GM12892 (cell line): ENCODE measurements at places on chromosomes 1 and 21.

GRCh38 chr21:31887391-31887841 is 14.6 kb downstream of the HUNK start:
- DNase-seq = no peak

DNA sequence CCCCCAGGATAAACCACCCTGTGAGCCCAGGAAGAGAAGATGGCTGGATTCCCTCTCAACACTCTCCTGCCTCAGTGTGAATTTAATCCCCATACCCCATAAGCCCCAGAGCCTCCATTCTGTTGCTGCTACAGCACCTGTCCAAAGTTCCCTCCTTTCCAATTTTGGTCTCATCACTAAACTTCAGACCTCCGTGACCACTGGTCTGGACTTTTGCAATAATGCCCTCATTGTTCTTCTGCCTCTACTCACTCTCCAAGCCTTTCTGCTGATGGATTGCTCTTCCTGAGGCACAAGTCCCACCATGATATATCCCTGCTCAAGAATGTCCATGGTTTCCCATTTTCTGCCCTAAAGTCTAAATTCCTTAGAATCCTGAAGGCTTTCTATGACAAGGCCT is 83.2 kb downstream of the CD58 start:
- no peak for DNase-seq

DNA sequence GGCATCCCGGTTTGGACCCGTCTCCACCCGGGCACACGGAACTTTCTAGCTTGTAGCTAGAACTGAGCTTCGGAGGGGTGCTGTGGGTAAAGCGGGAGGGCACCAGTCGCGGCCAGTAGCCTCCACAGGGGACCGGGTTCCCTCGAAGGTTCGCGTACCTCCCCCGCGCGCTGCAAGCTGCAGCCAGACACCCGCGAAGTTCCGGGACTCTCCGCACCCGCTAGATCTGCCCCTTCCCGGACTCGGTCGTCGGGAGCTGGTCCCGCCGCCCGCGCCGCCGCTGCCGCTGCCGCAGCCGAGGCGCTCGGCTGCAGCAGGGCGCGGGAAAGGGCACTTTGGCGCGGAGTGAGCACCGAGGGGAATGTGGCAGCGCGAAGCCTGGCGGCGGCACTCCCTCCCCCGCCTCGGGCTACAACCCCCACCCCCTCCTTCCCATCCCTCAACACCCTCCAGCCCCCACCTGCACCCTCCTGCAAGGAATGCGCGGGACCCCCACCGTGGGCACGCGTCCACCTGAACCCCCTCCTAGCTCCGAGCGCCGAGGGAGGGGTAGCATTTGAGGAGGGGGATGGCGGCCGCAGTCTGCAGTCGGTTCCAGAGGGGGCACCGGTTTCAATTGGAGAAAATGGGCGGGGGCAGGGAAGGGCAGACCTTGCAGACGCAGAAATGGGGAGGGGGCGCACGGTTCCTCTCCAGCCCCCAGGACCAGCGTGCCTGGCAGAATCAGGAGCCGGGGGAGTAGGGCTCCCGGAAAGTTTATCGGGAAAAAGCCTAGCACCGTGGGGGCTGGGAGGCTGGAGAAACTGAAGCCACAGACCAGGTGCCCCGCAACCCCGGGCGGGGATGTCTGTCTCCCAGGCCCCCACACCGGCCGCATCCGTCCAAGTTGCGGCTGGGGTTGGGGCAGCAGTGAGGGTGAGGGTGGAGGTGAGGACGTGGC is 968 bp downstream of the CSMD2 start:
- DNase-seq = no peak

GRCh38 chr1:164780863-164781262 is 221.9 kb downstream of the PBX1 start:
- DNase-seq = no peak

DNA sequence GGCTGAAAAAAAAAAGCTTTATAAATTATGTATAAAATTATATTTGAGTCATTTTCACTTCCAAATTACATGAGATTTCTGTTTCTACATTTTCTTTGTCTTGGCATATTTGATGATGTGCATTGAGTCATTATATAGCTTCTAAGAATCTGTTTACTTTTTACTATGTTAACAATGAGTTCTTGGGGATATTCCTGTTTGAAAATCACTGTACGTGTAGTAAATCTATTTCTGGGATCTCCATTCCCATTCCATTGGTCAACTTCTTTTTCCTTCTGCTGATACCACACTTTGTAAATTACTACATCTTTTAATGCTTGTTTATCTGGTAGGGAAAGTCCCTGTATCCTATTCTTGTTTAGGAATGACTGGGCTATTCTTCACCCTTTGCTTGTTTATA is 43.6 kb downstream of the TNFRSF9 start:
- DNase-seq = no peak

DNA sequence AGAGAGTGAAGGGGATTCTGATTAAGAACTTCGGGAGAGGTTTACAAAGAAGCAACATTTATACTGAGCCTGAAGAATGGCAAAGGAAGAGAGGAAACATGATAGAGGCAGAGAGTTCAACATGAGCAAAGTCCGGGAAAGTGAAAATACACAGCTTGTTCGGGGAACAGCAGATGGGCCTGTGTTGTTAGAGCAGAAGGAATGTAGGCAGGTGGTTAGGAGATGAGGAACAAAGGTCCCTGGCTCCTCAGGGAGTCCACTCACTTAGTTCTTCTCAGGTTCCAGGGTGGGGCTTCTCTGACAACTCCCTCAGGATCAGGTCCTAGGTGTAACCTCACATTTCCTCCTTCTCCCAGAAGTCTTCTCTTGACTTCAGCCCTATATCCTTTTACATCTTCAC is 5.1 kb upstream of the ZNF326 start:
- no peak for DNase-seq

DNA sequence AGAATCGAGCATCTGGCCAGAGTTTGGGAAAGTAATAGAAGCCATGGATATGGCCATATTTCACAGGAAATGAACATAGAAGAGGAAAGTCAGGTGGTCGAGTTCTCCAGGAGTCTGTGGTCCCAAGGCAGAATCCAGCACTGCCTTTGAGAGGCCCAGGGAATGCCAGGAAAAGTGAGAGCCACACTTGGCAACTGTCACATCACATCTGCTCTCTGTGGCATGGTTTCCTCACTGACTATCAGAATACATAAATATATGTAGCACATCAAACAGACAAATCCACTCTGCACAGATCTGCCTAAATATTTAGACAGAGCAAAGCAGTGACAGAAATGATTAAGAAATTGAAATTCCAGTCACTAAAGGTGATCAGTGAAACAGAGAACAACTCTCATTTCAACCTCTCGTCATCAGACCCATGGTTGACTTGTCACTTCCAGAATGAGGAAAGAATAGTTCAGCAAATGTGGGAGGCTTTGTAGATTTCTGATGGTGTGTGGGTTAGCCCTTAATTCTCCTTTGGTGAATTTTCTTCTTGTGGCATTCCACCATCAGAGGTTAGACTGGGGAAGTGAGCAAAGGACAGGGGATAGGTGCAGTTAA is 58.8 kb upstream of the MAN1A2 start:
- DNase-seq = no peak

DNA sequence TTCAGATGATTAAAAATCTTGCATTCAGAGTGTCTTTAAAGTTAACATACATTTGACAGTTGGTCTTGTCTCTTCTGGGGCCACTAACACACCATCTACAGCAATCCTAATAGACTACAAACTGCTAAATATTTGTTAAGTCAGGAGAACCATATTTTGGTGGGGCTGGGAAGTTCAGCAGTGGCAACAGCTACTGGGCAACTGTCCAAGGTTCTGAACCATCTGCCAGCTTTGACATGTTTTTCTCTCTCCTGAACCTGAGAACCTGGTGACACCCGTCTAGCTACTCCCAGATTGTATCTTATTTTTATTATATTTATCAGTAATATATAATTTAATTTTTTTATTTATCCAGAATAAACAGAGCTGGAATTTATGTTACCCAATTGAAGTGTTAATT is 199.0 kb upstream of the DPYD start:
- DNase-seq = no peak

DNA sequence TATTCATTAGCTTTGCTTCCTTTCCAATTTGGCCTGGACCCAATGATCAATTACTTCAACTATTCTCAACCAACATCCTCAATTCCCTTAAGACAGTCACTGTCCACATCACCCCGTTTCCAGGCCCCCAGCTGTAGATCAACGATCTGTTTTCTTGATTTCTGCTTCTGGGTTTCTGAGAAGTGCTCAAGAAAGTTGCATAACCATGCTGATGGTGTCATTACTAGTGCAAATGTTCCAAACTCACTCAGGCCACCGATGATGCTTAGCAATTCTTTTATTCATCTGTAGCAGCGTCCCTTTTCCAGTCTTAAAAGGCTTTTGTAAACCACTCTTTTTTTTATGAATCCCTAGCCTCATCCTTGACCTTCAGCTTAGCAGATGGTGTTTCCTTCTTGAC is 155.8 kb upstream of the PTGFR start:
- DNase-seq = no peak

- no peak for DNase-seq
Observed at GRCh38 chr21:37088186-37088735, 15.2 kb downstream of the TTC3 start.

DNA sequence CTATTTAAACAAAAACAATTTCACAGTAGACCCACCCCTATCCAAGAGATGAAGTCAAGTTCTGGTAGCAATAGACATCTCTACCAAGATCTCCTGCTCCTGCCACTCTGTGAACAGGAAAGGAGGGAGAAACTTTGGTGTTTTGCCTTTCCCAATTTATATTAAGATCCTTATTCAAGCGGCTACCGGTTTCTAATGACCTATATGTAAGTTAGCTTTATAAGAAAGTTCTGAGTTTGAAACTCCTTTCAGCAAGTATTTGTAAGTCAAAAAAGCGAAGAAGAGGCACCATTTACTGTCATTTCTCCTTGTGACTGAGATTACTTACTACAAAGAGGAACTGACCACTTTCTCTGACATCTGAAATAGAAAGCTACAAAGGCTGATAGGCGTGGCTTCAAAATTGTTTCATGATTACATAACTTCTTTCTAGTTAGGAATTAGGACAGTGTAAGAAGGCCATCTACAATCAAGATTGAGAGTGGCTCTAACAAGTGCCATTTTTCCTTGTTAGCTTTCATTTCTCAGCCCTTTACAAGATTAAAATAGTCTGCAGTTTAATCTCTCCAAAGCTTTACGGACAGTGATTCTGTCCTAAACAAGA is at the start of gene MNDA:
MNDA (plus strand) TSS at position 448 of the 604 bp plus-strand sequence. CDS start 10,803 bp downstream, outside the sequence.
- DNase-seq = peak; percentile 9

- peak; percentile 49 for DNase-seq
Observed at GRCh38 chr1:110634455-110635311, 28.5 kb upstream of the KCNA2 start.

DNA sequence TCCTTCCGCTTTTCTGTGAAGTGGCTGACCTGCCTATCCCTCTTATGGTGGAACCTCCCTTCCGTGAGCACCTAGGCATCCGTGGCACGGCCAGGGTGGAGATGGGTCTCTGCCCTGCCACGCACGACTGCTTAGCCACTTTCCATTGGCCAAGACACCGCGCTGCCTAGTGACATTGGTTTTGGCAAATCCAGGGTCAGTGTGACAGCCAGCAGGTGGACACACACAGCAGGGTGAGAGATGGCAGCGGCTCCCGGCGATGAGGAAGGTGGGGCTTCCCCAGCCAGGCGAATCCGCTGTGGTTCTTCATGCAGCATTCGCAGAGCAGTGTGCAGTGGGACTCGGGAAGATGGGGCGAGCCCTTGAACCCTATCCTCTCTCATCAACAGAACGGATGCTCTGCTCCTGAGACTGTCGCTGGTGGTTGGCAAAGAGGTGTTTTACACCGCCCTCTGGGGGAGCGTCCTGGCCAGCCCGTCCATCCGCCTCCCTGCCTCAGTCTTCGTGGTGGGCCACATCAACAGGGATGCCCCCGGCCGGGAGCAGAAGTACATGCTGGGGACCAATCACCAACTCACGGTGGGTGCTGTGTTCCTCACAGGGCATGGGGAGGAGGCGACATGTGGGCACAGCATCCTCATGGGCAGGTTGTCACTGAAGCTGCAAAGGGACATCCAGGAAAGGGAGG is 51.8 kb downstream of the DOP1B start:
- no peak for DNase-seq

GRCh38 chr21:16644685-16645084 is 868.2 kb upstream of the CXADR start:
- no peak for DNase-seq

DNA sequence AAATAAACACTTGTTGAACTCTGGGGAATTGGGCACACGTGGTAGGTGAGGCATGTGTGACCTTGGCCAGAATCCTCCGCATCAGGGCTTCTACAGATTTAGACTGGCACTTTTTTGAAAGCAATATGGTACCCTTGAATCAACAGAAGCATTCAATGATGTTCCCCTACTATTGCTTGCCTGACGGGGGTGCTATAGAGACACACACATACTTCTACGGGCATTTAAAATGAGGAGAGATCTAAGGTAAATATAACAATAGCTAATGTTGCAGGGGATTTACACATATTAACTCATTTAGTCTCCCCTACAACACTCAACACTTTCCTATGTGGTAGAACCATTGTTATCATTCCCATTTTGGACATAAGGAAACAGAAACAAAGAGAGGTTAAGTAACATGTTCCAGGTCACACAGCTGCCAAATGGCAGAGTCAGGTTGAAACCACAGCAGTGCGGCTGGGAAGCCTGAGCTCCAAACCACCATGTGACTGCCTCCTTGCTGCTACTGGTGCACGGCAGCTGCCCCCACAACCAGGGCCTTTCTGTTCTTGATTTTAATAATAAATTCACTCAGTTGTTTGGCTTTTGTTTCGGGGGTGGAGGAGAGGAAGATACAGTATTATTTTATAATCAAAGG is 147.4 kb downstream of the ZNF281 start:
- peak; percentile 32 for DNase-seq

DNA sequence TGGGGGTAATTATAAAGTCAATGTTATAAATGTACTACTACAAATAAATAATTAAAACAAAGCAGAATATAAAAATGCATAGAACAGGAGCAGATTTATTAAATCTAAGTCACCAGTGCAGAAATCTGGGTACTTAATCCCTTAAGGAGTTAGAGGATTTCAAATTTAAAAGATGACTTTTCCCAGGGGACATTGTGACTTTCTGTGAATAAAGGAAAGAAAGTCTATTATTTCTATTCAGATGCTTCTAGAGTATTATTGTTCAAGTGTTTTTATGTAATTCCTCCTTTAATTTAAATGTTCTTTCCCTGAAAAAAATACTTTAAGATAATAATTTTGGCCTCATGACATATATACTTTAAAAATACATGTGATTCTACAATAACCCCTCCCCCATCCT is 43.4 kb downstream of the SYDE2 start:
- no peak for DNase-seq

GRCh38 chr21:44630440-44630839 is 3.5 kb downstream of the KRTAP10-9 start:
- no peak for DNase-seq

GRCh38 chr1:230424391-230425251 is 1.5 kb downstream of the PGBD5 start:
- no peak for DNase-seq
